ENCODE measurements at places on chromosomes 1 and 21.

- no peak for DNase-seq
These were observed 7.8 kb downstream of the PODN start for GRCh38 chr1:53069663-53070327.

DNA sequence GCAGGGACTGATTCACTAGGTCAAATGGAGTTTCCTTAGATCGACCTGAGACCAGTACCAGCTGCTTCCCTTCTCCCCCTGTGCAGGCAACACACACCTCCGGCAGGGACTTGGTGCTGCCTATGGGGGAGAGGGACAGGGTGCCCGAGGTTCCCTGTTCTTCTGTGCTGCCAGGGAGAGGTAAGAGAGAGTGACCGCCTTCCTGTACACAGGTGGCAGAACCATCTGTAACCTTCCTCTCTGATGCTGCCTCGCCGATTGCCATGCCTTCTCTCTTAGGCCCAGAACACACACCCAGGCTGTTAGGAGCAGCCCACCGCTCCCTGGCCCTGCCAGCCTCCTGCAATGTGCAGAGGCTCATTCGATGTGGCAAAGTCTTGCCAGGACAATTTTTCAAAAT, 9.3 kb downstream of the MYOC start:
- no peak for DNase-seq

DNA sequence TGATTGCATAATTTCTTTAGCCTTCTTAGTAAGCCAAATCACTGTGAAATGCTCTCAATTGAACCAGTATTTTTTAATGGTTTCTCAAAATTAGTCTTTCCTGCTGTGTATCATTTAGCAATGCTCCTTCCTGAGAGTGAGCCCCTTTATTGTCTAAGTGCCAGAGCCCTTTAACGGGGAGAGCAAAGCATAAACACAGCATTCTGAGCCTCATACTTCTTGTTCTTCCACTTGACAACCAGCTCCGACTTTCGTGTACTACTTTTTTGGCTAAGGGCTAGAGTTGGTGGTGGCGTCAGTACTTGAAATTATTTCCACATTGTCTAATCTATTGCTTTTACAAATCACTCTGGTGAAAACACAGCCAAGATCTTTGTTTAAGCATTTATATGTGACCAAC, 299.0 kb downstream of the TPR start:
- no peak for DNase-seq

GRCh38 chr21:43938751-43939442, 73.2 kb upstream of the TRAPPC10 start:
- DNase-seq: peak; percentile 25

DNA sequence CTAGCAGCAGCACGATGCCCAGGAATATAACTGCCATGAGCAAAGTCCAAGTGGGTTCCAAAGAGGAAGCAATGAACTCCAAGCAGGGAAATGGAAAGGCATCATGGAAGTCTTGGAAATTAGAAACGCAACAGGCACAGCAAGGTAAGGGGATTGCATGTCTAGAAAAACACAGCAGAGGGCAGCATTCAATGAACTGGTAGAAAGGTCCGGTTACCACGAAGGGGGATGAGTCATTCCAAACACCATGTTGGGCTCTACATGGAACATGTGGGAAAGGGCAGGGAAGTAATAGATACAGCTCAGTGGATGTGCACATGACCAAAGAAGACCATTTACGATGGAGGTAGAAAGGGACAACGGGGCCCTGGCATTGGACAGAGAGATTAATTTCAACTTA, 36.4 kb downstream of the RXRG start:
- no peak for DNase-seq

DNA sequence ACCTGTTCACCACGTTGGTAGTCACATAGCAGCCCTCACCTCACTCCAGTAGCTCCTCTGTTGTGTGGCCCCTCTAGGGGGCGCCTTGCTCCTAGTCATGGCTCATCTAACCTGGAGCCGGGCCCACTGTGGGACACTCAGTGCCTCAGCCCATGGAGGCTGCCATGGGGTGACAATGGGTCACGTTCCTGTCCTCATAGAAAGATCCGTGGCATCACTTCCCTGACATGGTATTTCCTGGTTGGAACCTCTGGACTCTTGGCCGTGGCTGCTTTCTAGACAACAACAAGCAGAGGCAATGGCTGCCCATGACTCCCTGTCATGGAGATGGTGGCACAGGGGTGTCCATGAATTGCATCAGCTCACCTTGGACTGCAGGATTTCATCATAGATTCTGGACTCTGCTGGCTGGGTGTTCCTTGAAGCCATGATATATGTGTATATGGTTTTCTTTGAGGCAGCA, 27.5 kb upstream of the SLAMF6 start:
- DNase-seq: no peak

- DNase-seq: no peak
These were observed 36.0 kb downstream of the PABPC4 start for GRCh38 chr1:39540504-39541031.

- peak; percentile 97 for DNase-seq
These were observed 36.1 kb upstream of the RGS1 start for GRCh38 chr1:192539297-192540092.

DNA sequence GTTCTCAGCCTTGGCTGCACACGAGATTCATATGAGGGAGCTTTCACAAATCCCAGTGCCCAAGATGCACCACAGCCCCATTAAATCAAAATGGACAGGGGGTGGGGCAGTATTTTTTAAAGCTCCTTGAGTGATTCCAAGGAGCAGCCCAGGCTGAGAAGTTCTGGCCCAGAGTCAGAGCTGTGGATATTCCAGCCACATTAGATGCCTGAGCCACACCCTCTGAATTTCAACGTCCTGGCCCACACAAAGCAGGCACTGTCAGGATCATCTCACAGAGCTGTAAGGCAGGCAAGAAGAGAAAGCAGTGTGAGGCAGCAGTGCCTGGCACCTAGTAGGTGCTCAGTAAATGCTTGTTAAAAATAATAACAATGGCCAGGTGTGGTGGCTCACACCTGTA, 37.4 kb downstream of the PAX7 start:
- no peak for DNase-seq

DNA sequence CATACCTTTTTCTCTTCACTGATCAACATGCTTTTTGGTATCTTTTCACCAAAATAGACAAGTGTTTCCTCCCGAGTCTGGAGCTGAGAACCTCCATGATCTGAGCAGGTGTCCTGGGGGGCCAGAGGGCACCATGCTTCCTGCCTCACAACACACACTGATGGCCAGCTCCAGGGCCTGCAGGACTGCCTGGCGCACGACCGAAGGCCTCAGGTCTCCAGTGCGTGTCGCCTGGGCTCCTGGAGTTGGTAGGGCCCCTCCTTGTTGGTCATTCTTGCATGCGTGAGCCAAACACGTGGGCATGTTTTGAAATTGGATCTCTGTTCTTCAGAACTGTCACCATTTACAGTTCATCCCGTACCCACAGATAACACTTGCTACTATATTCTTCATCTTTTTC, 64.4 kb downstream of the SLC37A1 start:
- DNase-seq: no peak

DNA sequence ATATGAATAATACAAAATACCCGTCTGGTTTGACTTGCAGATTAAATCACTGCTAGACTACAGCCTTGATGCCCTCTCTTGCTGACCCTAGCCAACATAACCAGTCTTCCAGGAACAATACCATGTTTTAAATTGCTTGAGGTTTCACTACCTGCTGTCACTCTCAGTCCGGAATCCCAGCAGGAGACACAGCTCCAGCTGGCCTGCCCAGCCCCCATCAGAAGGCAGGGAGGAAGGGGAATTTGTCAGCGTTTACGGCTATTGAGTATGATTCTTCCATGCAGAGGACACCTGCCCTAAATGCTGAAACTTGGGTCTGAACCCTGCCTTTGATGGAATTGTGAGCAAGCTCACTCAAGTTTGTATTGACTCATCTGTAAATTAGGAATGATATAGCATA, 33.0 kb downstream of the ZNF496 start:
- DNase-seq: no peak

GRCh38 chr21:42252778-42253340, 33.9 kb downstream of the ABCG1 start:
- DNase-seq: no peak

GRCh38 chr21:36730291-36731281, 31.7 kb downstream of the SIM2 start:
- DNase-seq: no peak

- DNase-seq: no peak
These were observed 129.3 kb downstream of the ZSCAN20 start for GRCh38 chr1:33601751-33602150.

- DNase-seq: peak; percentile 61
These were observed 205.3 kb downstream of the FGGY start for GRCh38 chr1:59502009-59502691.

- no peak for DNase-seq
These were observed 186.8 kb upstream of the MAP1LC3C start for GRCh38 chr1:242185731-242186130.

- DNase-seq: no peak
These were observed 11.4 kb upstream of the RNF187 start for GRCh38 chr1:228475812-228476211.

DNA sequence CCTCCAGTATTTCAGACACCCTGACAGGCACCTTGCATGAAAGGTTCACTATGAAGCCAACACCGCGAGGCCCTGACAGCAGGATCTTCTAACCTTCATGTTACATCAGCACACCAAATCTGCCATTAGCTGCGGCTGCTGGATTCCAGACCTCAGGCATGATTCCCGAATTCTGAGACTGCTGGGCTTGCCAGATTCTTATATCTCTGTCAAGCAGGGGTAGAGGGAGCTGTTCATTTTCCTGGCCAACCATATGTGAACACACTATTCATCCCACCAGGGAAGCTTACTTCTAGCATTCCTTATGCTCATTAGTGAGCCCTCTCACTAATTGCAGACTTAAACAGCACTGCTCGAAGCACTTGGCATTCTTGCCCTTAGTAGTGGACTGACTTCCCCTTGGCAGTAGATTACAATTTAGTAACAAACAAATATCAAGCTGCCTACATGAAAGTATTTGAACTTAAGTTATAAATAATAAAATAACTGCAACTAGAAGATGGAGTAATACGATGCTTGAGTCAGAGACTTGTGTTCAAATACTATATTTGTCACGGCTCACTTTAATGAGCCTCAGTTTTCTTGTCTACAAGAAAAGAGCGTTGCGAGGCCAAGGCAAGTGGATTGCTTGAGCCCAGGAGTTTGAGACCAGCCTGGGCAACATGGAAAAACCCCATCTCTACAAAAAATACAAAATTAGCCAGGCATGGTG, 43.3 kb downstream of the NID1 start:
- DNase-seq: no peak

DNA sequence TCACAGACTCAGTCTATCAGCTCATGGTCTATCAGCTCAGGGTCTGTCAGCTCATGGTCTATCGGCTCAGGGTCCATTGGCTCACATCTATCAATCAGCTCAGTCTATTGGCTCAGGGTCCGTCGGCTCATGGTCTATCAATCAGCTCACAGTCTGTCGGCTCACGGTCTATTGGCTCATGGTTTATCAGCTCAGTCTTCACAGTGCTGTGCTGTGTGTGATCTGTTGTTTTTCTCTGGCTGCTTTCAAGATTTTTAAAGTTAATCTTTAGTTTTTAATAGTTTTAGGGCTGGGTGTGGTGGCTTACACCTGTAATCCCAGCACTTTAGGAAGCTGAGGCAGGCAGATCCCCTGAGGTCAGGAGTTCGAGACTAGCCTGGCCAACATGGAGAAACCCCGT, 14.4 kb downstream of the C1orf159 start:
- DNase-seq: no peak

- no peak for DNase-seq
These were observed 134.1 kb downstream of the TMEM53 start for GRCh38 chr1:44539991-44540730.
